Activated CD4-positive, CD25-positive, alpha-beta regulatory T cell (primary cell): ENCODE measurements at places on chromosomes 5 and 9.

DNA sequence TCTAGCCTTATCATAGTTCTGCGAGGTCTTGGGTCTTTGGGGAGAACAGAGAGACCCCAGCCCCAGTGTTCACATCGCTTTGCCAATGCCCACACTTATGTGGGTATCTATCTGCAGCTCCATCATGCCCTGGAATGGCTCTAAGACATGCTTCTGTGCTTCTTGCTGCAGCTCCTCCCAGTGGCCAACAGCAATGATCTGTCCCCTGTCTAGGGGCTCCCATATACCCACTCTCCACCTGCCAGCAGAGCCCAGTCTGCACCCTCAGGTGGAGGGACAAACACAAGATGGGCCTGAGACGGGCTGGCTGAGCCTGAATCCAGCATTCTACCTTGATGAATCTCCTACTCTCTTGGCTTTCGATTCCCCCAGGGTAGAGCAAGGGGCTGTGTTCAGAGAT lies 14.6 kb upstream of the DAP start:
- DNase-seq: no peak

GRCh38 chr9:87278971-87279733 lies 218.5 kb upstream of the DAPK1 start:
- no peak for DNase-seq

- no peak for DNase-seq
Observed at GRCh38 chr5:77994943-77995342, 218.8 kb upstream of the TBCA start.

DNA sequence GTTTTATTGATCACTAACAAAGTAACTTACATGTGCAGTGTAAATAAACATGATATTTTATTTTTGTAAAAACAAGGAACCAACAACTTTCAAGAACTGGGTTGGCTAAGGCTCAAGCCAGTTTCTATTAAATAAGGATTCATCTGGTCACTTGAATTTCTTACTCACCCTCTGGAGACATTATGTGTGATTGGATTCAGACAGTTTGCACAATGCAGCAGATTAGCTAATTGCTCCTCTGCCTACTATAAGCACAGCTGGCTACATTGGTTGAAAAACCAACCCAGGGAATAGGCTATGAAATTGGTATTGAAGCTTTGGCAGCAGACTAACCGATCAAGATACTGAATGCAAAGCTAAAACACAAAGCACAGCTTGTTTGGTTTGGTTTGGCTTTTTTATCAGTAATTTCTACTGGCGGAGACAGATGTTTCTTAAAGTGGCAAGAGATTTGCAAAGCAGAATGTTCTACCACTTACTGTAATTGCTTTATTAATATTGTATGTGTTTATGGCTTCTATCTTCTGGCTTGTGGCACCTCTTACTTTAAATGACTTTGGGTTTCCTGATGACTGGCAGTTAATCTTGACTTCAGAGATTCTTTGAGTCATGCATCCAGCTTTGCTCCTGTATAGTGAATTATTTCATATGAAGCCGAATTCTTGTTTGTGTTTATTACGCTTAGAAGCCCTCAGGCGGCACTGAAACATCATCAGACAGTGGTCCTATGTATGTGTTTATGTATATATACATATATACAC lies 231.5 kb downstream of the MPDZ start:
- no peak for DNase-seq

DNA sequence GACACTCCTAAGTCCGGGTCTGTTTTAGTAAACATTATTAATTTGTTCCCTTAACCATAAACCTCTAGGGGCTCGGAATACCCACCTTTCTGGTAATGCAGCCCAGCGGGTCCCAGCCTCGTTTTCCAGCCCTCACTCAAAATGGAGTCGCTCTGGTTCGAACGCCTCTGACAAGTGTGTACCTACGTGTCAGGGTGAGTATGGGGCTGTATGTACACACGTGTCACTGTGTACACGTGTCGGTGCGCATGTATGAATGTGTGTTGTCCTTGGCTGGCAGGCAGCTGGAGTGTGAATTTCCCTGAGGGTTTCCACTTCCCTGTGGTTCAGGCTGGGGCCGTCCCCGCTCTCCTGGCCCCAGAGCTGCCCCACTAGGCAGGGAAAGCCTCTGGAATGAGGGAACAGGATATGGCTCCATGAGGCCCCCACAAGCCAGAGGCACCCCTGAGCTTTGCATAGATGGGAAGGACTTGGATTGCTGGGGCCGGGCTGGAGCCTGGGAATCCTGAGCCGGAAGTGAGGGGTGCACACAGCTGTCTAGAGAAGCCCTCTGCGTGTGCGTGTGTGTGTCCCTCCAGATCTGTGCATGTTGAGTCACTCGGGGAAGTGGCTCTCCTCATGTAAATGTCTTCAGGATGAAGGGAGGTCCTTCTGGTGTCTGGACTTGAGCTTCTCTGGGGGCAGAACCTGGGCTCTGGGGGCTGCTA lies 160.8 kb upstream of the IER5L start:
- DNase-seq: no peak

DNA sequence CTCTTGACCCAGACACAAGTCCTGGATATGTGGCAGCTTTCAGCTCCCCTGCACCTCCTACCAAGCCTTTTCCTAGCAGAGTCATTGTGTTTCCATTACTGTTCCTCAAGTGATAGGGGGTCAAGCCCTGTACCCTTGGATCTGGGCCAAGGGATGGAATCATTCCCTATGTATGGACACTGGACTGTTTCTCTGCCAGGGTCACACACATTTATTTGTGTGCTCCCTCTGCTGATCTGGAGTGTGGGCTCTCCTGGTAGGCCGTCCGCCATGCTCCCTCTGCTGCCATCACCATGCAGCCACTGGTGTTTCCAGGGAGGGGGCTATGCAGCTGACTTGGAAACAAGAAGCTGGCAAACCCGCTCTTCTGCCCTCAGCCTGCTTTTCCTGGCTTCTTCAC lies 9.5 kb downstream of the GM2A start:
- no peak for DNase-seq

GRCh38 chr9:12463641-12464040 lies 229.5 kb upstream of the TYRP1 start:
- DNase-seq: no peak

- no peak for DNase-seq
Observed at GRCh38 chr9:130639866-130640555, 24.4 kb upstream of the PRDM12 start.

- DNase-seq: no peak
Observed at GRCh38 chr9:124598048-124598447, 90.8 kb upstream of the NR5A1 start.

GRCh38 chr5:177310757-177311391 lies 824 bp downstream of the MXD3 start:
- DNase-seq: no peak

DNA sequence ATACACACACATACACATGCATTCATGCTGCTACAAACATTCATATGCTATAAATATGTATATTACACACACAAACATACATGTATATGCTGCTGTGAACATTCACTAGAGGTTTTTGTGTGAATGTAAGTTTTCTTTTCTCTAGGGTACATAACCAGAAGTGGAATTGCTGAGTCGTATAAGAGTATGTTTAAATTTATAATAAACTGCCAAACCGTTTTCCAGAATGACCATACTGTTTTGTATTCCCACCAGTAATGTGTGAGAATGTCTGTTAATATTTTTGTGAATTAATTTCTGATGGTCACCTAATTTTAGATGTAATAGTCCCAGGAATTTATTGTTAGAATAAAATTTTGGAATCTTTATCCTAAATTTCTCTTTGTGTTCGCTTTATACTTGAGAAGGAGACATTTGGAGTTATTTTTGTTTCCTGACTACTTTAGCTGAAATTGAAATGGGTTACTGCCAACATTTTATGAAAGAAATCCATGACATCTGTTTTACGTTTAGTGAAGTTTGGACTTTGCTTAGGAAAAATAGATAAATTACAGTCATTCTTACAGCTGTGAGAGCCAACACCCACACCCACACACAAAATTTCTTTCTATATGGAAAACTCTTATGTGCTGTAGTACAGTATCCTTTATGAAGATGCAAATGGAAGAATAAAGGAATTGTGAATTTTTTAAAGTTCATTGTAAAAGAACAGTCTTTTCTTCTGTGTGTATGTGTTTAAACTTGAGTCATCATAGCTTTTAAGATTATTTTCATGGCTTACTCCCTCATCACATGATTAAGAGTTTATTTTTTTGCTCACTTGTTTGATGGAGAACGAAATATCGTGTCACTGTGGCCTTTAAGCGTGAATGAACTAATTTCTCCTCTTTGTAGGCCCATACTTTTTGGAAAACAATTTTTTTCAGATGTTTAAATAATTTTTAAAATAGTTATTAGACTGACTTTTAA lies 24.3 kb downstream of the CENPP start:
- DNase-seq: no peak

GRCh38 chr9:131636593-131636992 lies 91.3 kb downstream of the PRRT1B start:
- DNase-seq: no peak

DNA sequence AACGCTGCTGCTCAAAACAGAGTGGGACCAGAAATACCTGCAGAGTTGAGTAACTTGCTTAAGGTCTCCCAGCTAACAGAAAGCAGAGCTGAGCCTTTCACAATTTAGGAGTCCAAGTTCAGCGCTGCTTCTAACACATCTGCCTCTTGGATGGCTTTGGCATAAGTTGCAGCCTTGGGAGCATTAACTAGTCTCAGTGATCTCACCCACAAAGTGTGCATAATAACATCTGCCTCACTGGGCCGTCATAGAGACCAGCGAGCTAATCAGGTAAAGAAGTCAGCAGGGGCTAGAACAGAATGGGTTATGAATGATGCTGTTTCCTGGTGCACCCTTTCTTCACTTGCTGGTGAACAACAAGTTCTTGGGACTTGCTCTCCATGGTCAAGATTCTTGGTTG lies 36.5 kb downstream of the WWC1 start:
- no peak for DNase-seq

DNA sequence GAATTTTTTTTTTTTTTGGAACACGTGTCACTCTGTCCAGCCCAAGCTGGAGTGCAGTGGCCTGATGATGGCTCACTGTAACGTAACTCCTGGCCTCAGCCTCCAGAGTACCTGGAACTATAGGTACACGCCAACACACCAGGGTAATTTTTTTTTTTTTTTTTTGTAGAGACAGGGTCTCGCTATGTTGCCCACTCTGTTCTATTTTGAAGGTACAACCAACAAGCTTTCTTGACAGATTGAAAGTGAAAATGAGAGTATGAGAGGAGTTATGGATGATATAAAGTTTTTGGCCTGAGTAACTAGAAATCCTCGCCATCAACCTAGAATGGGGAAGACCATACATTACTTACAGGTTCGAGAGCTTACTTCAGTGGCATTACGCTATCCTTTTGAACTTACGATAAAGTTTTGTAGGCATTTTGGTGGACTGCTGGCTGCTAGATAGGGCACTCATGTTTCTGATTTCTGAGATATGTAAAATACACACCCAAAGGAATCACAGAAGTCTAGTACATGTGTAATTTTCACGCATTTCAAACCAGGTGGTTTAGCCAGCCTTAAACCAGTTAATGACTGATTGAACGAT lies 806 bp upstream of the CDC42SE2 start:
- no peak for DNase-seq

- DNase-seq: no peak
Observed at GRCh38 chr5:108753877-108754276, 6.2 kb downstream of the FER start.

DNA sequence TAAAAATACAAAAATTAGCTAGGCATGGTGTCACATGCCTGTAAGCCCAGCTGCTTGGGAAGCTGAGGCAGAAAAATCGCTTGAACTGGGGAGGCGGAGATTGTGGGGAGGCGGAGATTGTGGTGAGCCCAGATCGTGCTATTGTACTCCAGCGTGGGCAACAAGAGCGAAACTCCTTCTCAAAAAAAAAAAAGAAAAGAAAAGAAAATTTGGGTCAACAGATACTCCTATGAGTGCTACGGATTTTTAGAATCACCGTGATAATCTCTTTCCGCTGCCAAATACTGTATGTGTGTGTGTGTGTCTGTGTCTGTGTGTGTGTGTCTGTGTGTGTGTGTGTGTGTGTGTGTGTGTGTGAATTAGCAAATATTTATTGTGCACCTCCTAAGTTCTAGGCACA lies 64.4 kb downstream of the ARRDC3 start:
- no peak for DNase-seq

DNA sequence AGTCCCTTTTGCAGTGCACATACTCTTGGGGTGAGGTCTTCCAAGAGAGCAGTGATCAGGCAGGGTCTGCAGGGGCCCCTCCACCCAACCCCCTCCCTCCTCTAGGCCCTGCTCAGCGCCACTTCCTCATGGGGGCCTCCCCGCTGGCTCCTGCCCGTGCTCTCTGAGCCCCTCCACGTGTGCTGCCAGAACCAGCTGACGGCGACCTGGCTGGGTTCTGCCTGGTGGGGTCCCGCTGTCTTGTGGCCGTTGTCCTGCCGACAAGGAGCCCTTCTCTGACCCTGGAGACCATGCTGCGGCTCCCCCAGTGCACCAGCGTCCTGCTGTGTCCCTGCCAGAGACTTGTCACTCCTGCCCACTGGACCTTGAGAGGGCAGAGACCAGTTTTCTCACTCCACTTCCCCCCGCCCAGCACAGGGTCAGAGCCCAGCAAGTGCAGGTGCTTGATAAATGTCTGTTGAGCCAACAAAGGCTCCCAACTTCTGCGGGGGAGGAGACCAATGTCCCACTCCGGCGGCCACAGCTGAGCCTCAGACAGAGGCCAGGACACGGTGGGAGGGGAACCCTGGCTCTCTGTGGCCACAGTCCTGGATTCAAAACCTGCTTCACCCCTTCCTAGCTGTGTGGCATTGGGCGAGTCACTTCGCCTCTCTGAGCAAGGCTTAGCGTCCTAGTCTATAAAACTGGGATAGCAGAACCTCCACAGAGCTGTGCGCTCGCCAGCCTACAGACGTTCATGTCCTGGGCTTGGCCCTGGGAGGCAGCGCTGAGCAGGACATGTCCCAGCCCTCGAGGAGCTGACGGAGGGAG lies 24.8 kb downstream of the SARDH start:
- DNase-seq: no peak

- no peak for DNase-seq
Observed at GRCh38 chr5:9619331-9620092, 10.6 kb downstream of the TAS2R1 start.

DNA sequence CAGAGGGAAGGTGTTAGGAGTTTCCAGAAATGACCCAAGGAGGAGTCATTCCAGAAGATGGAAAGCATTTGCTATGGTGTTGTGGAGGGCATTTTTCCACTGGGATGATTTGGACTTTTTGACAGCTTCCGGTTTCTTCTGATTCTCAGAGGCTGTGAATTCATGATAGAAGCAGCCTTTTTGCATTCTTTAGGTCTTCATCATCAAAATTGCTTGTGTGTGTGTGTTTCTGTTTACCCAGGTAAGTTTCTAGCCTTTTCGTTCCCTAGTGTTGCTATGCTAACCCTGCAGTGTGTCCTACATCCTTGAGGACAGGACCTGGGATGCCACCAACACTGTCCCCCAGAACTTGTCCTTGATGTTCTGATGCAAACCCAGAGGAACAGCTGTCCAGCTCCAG lies 19.6 kb downstream of the IRX1 start:
- DNase-seq: no peak

GRCh38 chr5:36694351-36694750 lies 87.9 kb downstream of the SLC1A3 start:
- no peak for DNase-seq

GRCh38 chr9:31248156-31248555 lies 1136.3 kb upstream of the ACO1 start:
- DNase-seq: no peak
